A549 treated with Mapracorat at 1 μM for 4 hours (cell line): ENCODE measurements at places on chromosomes 1 and 21. TPM values are rescaled to one million over a fixed set of nuclear protein-coding genes. Genes with fewer than 3 reads are reported as not detected.

The LCE3D gene
- 1.7 to 2.7 TPM (median 2.3 TPM) in 5 replicates for total RNA-seq

The LDLRAD2 gene
- total RNA-seq, result 0.02 to 0.17 TPM (median 0.07 TPM) in 4 of 5 replicates, not detected in the other

The CELA3A gene
- total RNA-seq, result not detected in 5 replicates

The FOXO6 gene
- 0.40 to 1.2 TPM (median 0.80 TPM) in 5 replicates for total RNA-seq

The CLCA4 gene
- not detected in 5 replicates for total RNA-seq

The RPS8 gene
- 1,530 to 1,730 TPM (median 1,691 TPM) in 5 replicates for total RNA-seq
